ENCODE measurements at places on chromosomes 1 and 21.

- DNase-seq = no peak
These were observed 87.5 kb downstream of the TBX19 start for GRCh38 chr1:168368131-168368530.

- DNase-seq = no peak
These were observed 46.9 kb upstream of the ADAM30 start for GRCh38 chr1:119943216-119943615.

DNA sequence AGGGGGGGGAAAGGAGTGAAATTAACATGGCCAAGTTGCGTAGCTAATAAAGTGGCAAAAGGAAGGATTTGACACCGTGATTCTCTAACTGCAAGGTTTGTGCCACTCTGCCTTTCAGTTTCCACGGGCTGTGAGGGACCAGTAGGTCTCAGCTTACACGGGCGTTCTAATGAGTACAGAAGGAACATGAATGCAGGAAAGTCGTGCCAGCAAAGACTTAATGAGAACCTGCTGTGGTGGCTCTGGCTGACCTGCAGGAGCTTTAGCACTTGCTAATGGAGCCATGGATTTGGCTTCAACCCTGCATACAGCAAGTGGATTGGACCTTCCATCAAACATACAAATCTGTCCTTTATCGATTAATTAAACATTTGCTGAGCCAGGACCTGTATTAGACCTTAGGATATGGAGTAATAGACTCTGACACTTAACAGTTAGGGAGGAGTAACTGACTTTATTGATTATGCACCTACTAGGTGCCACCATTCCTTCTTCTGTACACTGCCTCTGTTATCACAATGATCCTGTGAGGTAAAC is 15.1 kb upstream of the PITHD1 start:
- DNase-seq = no peak

DNA sequence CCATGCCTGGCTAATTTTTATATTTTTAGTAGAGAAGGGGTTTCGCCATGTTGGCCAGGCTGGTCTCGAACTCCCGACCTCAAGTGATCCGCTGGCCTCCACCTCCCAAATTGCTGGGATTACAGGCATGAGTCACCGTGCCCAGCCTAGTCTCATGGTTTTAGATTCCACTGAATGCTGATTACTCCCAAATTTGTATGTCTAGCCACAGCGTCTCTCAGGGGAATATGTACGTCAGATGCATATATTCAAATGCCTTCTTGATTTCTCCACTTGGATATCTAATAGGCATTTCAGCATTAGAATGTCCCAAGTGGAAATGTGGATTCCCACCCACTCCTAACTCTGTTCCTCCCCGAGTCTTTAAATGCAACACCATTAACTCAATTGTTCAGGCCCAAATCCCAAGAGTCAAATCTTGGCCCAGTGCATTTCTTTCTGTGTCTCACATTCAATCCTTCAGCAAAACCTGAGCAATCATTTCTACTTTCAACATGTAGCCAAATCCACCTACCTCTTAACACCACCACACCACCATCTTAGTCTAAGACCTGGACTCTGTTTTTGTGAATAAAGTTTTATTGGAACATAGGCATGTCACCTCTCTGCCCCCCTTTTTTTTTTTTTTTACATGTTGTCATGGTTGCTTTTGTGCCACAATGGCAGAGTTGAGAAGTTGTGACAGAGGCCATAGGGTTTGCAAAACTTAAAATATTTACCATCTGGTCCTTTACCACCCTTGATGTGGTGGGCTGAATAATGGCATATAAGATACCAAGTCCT is 9.8 kb upstream of the CAMTA1 start:
- DNase-seq = no peak

GRCh38 chr1:4805987-4806386 is 151.6 kb downstream of the AJAP1 start:
- no peak for DNase-seq

All from NCI-H187 (cell line).